Lower lobe of right lung (tissue), 2 donors: ENCODE measurements at places on chromosomes 4 and X. TPM values are rescaled to one million over a fixed set of nuclear protein-coding genes. Genes with fewer than 3 reads are reported as not detected.

Gene TAF1
- total RNA-seq, result 30.9 TPM

- no peak for DNase-seq
Measured at GRCh38 chr4:87974856-87975462, 555 bp upstream of the SPP1 start.

GRCh38 chr4:98260047-98260578 is 1.1 kb upstream of the RAP1GDS1 start:
- no peak for DNase-seq

Gene SLITRK4
- 0.74 TPM for total RNA-seq

GRCh38 chr4:128332081-128332480 is 44.5 kb upstream of the PGRMC2 start:
- no peak for DNase-seq

DNA sequence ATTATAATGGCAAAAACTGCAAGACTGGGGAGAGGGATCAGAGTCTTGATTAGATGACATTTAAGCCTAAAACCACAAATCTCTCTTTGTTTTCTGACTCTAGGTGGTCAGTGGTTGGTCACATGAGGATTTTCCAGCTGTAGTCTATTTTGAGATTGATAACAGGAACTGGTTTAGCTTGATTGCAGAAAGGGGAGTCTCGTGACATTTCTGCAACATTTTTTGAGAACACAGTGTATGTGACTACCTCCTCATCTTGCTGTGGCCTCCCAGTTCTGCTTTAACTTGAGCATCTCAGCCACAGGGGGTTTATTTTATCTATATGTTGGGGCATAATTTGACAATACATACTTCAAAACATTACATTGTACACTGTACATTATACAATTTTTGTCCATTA is 726.4 kb upstream of the MAGEB2 start:
- DNase-seq, result no peak

- no peak for DNase-seq
Measured at GRCh38 chr4:145933134-145933533, 5.5 kb downstream of the ZNF827 start.

DNA sequence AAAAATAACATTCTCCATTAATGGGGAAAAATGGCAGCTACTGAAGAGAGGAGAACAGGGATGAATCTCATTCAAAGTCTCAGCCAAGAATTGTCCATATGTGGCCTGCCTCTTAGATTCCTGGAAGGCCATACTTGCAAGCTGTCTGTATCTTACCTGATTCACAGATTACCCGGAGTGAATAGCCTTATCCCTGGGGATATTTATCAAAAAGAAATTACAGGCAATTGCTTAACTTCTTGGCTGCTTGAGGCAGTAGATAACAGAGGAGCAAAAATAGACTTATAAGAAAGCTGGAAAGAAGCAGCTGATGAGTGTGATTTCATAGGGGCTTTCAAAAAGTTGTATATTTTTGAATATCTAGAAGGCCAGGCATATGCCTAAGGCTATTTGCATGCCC is 68.8 kb upstream of the PPP1R2C start:
- DNase-seq, result no peak

Gene ODAPH
- not detected for total RNA-seq

Gene PSMD10
- total RNA-seq, result 39.2 TPM

DNA sequence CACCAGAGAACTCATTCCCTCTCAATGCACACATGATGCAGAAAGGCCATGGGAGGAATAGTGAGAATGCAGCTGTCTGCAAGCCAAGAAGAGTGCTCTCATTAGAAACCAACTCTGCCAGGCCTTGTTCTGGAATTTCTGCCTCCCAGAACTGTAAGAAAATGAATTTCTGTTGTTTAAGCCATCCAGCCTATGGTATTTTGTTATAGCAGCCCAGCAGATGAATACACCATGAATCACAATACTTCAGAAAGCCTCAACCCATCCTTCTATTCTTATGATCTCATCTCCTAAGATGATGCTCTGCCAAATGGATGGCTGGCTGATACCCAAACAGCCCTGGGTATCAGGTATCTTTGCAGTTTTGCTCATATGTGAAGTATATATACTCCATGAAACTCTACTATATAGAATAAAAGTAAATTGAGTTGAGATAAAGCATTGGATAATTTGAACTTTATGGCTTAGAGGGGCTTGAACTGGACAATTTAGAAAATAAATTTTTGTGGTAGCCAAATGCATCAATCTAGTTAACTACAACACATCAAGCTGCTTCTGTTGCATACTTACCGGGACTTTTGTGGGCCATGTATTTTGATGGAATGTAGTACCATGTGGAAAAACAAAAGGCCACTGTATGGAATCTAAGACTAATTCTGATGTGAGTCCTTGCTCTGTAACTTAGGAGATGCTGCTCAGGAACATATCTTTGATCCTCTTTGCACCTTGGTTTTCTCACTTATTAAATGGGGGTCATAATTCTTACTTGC is 245.9 kb downstream of the HS3ST1 start:
- no peak for DNase-seq

- no peak for DNase-seq
Measured at GRCh38 chr4:3317656-3318211, 24.9 kb downstream of the RGS12 start.

Gene PPBP
- total RNA-seq, result 9.7 TPM

DNA sequence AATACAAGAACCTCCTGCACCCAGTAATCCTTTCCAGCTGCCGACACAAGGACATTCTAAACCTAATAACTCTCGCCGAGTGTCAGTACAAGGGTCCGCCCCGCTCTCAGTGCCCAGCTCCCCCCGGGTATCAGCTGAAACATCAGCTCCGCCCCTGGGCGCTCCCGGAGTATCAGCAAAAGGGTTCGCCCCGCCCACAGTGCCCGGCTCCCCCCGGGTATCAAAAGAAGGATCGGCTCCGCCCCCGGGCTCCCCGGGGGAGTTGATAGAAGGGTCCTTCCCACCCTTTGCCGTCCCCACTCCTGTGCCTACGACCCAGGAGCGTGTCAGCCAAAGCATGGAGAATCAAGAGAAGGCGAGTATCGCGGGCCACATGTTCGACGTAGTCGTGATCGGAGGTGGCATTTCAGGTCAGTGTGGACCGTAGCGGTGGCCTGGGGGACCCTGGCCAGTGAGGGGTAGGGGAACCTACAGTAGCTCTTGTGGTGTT is at the start of gene MAOA:
Gene MAOA, plus strand, starts transcription at position 295 of the 490 bp plus-strand sequence. Its CDS starts 43 bp downstream, at position 338.
- DNase-seq, result peak; percentile 92

Gene KDR
- total RNA-seq, result 55.8 TPM

DNA sequence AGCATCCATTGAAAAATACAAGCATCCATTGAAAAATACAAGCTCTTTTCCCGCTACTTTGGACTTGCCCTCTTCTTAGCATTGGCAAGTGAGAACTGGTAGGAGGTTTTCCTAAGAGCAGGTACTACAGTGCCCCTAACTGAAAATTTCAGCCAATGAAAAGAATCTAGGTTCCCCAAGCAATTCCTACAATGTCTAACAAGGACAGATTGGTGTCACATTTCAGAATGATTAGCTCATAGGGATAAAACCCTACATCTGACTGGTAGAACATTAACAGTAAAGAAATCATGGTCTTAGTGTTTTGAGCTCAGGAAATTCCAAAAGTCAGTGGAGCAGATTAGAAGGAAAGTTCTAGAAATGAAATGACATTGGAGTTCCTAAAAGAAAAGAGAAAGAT is 68.6 kb upstream of the QRFPR start:
- DNase-seq, result no peak

Gene GAGE12H
- not detected for total RNA-seq

DNA sequence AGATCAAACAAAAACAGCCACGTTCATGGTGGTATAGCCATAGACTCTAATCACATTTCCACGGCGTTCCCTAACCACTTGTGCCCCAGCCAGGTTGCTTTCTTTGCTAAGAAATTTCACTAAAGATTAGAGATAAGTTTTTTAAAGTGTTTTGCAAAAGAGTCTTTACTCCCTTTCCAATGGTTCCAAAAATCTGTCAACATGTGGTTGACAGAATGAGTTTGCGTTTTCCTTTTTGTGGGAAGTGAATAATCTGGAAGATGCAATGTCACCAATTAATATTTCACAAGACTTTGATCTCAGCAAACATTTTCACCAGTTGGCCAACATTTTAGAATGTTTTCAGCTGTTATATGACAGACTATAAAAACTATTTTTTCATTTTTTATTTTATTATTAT is 35.3 kb downstream of the CXCL1 start:
- DNase-seq, result no peak

DNA sequence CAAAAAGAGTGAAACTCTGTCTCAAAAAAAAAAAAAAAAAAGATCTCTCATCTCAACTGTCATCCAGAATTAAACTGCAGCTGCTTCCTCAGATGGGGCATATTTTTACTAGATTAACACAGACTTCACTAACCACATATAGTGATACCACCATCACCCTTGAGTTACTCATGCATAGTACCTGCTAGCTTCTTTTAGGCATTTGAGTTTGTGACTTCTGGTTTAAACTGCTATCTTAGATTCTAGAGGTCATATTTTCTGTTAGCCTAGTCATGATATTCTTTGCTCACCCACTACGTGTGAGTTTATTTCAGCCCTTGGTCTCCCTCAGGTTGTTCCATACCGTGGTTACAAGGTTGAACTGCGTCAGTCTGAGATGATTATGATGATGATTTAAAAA is 154.9 kb upstream of the BMP3 start:
- DNase-seq, result no peak

- DNase-seq, result no peak
Measured at GRCh38 chrX:27976284-27976683, 5.0 kb downstream of the DCAF8L1 start.

GRCh38 chrX:131316260-131316659 is 27.2 kb upstream of the IGSF1 start:
- no peak for DNase-seq

DNA sequence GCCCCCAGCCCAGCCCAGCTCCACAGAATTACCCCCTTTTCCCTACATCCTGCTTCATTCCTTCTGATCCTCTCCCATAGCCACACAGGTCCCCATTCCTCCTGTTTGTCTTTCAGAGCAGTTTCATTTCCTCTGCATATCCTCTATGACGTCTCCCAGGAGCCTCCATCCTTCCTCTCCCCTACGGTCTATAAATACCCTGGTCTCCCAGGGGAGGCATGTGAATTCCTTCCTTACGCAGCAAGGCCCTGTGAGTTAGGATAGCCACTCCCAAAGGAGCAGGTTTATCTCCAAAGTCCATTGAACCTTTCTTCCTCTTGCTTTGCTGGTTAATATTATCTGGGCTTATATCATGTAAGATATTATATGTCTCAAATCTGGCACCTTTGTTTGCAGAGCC is 8.4 kb upstream of the APLN start:
- no peak for DNase-seq

Gene IDH3G
- 50.1 TPM for total RNA-seq

Gene SPIN4
- total RNA-seq, result 8.1 TPM

Gene CPLX1
- 3.9 TPM for total RNA-seq

DNA sequence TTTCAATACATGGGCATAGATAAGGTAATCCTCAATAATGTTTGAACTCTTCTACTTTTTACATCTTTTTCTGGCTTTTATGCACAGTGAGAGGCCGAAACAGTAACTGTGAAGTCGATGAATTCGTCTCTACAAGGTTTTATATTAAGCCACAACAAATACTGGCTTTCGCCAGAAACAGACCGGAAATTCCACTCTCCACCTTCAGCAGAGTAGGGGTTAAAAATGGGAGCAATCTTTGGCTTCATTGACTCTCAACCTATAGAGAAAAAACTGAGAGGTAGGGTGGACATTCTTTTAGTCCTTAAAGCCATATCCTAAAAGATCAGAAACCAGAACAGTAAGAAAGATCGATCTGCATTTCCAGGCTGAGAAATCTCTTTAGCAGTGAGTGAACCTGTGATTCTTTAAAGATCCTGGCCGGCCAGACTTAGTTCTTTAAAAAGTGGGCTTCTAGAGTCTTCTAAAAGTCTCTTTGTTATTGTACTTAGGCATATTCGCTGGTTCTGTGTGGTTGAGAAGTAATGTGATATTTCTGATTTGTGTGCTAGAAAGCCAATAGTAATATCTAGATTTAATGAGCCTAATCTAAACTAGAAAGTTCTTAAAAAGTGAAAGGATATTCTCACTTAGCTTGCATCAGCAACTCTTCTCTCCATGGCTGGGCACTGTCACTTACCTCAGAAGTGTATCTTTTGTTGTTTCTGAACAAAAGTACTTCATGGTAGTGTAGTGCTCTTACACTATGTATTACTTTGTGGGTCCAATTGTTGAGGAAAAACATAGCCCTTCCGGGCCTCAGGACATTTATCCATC is 2.0 kb downstream of the HSPA4L start:
- no peak for DNase-seq

DNA sequence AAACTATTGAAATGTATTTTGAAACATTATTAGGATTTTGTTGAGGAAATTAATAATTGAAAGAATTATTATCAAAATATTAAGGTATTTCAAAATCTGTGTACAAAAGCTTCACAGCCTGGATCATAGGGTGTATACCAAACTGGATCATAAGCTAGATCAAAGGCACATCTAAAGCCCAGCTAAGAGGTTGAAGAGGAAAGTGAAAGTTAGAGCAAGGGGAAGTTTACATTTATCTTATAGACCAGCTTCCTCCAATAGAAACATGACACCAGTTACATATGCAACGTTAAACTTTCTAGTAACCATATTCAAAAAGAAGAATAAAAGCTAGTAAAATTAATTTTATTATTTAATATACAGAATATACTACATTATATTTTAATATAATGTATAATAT is 227.2 kb upstream of the BMP3 start:
- no peak for DNase-seq

DNA sequence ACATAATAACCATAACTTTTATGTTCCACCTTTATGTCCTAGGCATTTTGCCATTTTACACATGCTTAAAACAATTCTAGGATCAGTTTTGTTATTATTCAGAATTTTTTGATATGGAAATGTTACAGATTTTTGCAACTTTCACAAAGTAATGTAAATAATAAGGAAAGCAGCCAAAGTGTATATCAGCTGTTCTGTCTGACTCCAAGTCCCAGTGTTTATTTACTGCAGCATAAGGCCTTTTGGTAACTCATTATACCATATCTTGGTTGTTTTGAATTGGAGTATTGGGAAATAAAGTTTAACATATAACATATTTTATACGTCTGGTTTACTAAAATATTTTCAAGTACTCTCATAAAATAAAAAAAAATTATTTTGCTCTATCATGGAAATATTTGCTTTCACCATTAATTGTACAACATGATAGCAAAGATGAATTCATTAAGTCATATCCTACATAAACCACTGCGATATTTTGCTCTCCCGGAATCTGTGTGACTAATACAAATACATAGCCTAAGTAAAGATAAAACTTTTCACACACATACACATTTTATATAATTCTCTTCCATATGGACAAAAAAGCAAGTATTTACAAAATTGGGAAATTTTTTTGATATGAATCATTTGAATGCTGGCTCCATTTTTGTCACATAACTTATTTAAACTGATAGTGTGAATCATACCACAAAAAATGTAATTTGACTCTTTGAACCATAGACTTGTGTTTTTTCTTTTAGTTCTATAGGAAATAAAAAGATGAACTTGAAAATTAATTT is 399.0 kb downstream of the PABPC4L start:
- no peak for DNase-seq

DNA sequence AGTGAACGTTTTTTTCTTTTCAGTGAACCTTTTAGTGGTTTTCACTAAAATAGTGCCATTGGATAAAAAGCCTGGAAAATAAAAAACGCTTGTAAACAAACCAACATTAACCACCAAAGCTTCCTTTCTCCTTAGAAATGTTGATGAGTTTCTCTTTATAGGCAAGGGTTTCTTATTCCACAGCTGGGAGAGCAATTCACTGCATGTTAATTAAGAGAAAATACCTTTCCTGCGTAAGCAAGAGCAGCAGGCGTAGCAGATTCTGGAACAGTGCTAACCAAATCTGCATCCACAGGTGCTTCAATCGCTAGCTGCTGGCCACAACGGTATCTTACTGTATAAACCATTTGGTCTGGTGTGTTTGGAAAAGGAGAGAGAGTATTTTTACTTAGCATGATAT is 13.3 kb upstream of the AASDH start:
- no peak for DNase-seq

Gene UCHL1
- total RNA-seq, result 8.4 TPM
